ENCODE measurements at places on chromosomes 4 and X.

DNA sequence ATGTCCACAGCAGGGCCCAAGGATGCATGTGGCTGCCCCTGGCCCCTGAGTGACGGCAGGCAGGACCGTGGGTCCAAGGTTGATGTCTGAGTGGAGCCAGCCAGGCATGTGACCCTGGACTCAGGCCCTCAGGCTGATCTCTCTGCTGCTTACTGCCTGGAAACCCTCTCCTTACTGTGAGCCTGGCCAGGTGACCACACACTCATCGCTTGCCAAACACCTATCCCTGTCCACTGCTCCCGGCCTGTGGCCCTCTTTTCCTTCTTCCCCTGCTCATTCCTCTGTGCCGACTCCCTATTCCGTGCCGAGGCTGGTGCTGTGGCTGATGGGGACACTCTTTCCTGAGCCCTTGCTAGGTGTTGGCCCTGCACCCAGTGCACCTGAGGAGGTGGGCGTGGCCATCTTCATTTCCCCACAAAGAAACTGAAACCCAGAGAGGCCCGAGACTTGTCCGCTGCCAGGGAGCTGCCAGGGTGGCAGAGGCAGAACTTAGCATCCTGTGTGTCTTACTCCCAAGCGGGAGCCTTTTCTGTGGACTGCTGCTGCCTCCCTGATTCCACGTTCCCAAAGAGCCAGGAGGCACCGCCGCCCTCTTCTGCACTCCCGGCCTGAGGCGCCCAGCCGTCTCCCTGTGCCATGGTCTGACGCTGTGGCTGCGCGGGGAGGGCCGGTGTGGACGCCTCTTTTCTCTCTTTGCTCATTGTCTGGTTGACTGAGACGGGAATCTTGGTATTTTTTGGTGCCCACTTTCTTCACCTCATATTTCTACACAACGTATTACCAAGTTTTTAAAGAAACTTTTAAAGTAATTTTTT, 11.2 kb upstream of the RNF4 start:
- no peak for DNase-seq

DNA sequence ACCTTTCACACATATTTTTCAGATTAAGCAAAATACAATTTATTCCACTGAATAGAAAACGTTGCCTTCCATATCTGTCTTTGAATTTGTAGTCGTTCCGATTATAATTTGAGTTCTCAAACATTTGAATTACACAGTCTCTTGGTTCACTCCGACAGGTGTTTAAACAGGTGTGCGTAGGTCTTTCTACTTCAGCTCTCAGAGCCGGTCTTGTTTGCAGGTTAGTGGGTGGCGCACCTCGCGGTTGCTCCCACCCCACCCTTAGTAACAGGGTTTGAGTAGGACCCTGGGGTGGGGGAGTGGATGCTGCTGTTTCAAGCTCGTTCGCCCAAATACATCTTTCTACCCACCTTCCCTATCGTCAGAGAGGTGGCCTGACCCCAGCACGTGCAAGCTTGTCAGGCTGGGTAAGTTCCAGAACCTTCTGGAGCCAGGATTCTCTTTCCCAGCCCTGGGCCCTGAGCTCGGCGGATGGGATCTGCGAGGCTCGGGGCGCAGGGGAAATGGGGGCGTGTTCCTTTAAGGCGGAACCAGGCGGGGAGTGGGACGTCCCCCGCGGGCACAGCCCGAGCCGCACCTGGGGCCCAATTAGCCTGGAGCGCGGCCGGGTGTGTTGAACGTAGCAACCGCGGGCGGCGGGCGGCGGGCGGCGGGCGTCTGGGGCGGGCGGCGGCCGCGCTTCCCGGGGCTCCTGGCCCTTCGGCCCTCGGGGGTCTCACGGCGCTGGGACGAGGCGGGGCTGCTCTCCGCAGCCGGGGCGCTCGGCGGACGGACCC, at the start of gene FAM149A:
Gene FAM149A (plus strand): TSS at position 591 of the 776 bp plus-strand sequence.
- peak; percentile 3 for DNase-seq

DNA sequence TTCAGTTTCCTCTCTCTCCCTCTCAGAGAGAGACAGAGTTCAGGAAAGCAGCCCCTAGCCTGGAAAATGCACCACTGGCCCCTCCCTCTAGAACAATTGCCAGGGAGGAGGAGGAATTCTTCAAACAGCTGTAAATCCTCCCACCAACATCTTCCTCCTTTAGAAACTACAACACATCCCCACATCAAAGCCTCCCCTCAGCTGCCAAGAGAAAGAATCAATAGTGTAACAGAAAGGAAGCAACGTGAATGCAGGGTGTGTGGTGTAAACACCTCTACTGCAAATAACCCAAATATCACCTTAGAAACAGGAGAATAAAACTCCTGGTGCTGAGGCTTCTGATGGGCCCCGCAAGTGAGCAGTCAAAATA, 249.9 kb upstream of the GATB start:
- DNase-seq, result no peak

GRCh38 chr4:171588764-171589163, 224.4 kb upstream of the GALNTL6 start:
- DNase-seq, result no peak

- DNase-seq, result no peak
Measured at GRCh38 chr4:140363558-140363957, 9.9 kb upstream of the SCOC start.

DNA sequence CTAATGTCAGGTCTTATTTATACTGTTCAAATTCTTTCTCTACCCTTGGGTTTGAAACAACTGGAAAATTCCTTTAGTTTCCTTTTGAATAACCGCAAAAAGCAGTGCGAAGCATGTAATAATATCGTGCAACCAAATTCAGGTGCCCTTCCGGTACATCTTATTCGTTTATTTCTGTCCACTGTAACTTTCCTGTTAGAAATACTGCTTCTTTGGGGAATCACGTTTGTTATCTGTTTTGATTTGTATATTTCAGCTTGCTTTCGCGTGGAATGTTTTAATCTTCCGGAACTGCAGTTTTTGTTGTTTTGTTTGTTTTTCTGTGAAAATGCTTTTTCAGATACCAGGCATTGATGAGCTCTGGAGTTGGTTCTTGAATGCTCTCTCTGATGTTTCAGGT, 85.7 kb upstream of the HPRT1 start:
- DNase-seq, result no peak

DNA sequence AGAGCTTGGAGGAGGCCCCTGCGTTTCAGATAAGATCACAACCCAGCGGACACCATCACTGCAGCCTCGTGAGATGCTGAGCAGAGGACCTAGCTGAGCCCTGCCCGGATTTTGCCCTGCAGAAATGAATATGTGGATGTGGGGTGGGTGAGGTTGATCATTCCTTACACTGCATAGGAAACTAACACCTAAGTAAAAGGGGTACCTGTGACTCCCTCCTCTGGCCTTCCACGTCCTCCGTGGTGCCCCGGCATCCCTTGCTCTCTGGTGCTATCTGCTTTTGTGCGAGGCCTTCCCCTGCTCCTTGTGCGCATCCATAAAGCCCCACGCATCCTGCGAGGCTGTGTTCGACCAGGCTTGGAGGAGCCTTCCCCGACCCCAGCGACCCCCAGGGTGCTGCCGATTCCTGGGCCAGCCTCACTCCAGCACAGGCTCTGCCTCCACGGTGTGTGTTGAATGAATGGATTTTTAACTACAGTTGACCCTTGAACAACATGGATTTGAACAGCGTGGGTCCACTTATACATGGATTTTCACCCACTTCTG, 25.6 kb upstream of the GPR78 start:
- no peak for DNase-seq

- no peak for DNase-seq
Measured at GRCh38 chrX:73076838-73077237, 2.5 kb downstream of the PABPC1L2A start.

- no peak for DNase-seq
Measured at GRCh38 chrX:39931529-39932282, 166.1 kb downstream of the BCOR start.
